Keratinocyte (primary cell): ENCODE measurements at places on chromosomes 16 and 17. TPM values are rescaled to one million over a fixed set of nuclear protein-coding genes. Genes with fewer than 3 reads are reported as not detected.

KRT25 gene
- not detected in 3 replicates for polyA plus RNA-seq

VTN gene
- polyA plus RNA-seq = 0.05 TPM in 1 of 3 replicates, not detected in the others

IRX6 gene
- polyA plus RNA-seq = 0.04 TPM in 1 of 3 replicates, not detected in the others

TBL3 gene
- 27.8 to 45.1 TPM (median 40.1 TPM) in 3 replicates for polyA plus RNA-seq

MMD gene
- 4.5 to 6.4 TPM (median 6.0 TPM) in 3 replicates for polyA plus RNA-seq

MRM1 gene
- 3.7 to 5.4 TPM (median 3.8 TPM) in 3 replicates for polyA plus RNA-seq

COG8 gene
- polyA plus RNA-seq = 16.0 to 22.8 TPM (median 22.8 TPM) in 3 replicates

FNDC8 gene
- polyA plus RNA-seq = not detected in 3 replicates

CXCL16 gene
- 12.8 to 15.8 TPM (median 15.7 TPM) in 3 replicates for polyA plus RNA-seq

ZFHX3 gene
- 0.75 to 1.4 TPM (median 1.2 TPM) in 3 replicates for polyA plus RNA-seq

GPR179 gene
- polyA plus RNA-seq = 0.01 TPM in 2 of 3 replicates, not detected in the other

- peak overlapping the region; percentile 14 for H3K27ac ChIP-seq
- peak overlapping the region; percentile 48 for H3K4me3 ChIP-seq
- no peaks in the 10 kb centered on the region for H3K36me3 ChIP-seq
- peaks cover 36% of the 10 kb centered on the region for H3K4me1 ChIP-seq
Measured at GRCh38 chr16:56617212-56618085, 8.1 kb upstream of the MT1E start.

GRCh38 chr17:5430413-5430999, 8.4 kb downstream of the C1QBP start:
- H3K27me3 ChIP-seq = no peaks in the 10 kb centered on the region
- no peak overlapping the region for H3K27ac ChIP-seq
- H3K4me3 ChIP-seq = no peak overlapping the region
- H3K4me1 ChIP-seq = peaks cover 37% of the 10 kb centered on the region
- peaks cover 68% of the 10 kb centered on the region for H3K36me3 ChIP-seq

- no peaks in the 10 kb centered on the region for H3K36me3 ChIP-seq
- no peak overlapping the region for H3K27ac ChIP-seq
- peaks cover 3% of the 10 kb centered on the region for H3K4me1 ChIP-seq
- H3K4me3 ChIP-seq = no peak overlapping the region
- DNase-seq = no peak
Measured at GRCh38 chr17:64329588-64329987, 61.1 kb downstream of the PECAM1 start.

DNA sequence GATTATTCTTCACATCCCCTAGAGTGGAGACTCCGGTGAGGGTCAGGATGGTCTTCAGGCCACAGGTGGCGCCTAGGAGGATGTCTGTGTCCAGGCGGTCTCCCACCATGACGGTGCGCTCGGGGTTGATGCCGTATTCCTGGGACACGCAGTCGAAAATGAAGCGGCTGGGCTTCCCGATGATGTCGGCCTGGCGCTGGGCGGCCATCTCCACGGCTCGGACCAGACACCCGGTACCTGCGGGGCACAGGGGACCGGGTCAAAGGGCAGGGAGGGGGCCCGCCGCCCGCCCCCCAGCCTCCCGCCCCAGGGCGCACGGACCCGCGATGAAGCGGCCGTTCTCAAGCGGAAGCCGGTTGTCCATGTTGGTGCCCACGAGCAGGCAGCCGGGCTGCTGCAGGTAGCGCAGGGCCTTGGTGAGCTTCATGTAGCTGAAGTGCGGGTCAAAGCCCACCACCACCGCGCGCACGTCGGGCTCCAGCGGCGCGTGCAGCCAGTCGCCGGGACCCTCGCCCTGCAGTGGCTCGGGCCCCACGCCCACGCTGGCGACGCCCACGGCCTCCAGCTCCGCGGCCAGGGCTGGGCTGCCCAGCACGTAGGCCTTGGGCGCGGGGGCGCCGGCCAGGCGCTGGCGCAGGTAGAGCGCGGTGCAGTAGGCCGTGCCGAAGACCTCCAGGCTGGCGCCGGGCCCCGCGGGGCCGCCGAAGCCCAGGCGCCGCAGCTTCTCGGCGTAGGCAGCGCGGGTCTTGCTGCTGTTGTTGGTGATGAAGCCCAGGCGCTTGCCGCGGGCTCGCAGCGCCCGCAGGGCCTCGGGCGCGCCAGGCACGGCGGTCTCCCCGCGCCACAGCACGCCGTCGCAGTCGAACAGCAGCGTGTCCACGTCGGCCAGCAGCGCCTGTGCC, 572 bp downstream of the PGP start:
- H3K4me1 ChIP-seq = peaks cover 13% of the 10 kb centered on the region
- no peak for DNase-seq
- peak overlapping the region; percentile 75 for H3K4me3 ChIP-seq
- peaks cover 15% of the 10 kb centered on the region for H3K36me3 ChIP-seq

DNA sequence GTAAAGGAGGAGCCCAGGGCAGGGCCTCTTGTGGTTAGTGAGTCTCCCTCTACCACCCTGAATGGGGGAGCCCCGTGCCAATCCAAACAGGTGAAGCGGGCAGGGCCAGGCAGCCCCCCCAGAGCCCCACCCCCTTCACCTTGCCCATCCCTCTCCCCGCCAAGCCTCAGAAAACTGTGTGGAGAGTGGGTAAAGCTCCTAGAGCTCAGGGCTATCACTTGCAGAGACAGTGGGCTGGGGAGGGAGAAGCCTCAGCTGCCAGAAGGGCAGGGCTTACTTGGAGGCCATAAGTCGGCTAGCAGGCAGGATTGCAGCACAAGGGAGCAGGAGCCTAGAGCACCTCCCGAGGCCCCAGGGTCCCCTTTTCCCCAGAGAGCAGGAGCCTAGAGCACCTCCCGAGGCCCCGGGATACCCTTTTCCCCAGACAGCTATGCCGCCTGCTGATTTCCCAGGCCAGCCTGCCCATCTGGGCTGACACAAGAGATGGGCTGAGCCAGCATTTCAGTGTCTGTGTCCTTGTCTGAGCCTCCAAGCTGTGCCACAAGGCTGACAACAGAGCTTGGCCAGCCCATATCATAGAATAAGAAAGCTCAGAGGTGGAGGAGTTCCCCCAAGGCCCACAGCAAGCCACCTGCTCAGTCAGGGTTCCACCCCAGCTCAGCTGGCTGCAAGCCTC, 6.7 kb upstream of the KRT14 start:
- H3K4me1 ChIP-seq = peaks cover 39% of the 10 kb centered on the region
- no peaks in the 10 kb centered on the region for H3K27me3 ChIP-seq
- no peaks in the 10 kb centered on the region for H3K36me3 ChIP-seq
- no peak for DNase-seq
- H3K4me3 ChIP-seq = no peak overlapping the region

- H3K36me3 ChIP-seq = peaks cover 9% of the 10 kb centered on the region
- H3K27ac ChIP-seq = peak overlapping the region; percentile 99
- no peaks in the 10 kb centered on the region for H3K27me3 ChIP-seq
- H3K4me1 ChIP-seq = peaks cover 99% of the 10 kb centered on the region
Measured at GRCh38 chr17:75689441-75689873, 22.3 kb downstream of the SAP30BP start.

- no peak overlapping the region for H3K4me3 ChIP-seq
- no peaks in the 10 kb centered on the region for H3K4me1 ChIP-seq
Measured at GRCh38 chr17:55356434-55357328, 65.0 kb downstream of the MMD start.

DNA sequence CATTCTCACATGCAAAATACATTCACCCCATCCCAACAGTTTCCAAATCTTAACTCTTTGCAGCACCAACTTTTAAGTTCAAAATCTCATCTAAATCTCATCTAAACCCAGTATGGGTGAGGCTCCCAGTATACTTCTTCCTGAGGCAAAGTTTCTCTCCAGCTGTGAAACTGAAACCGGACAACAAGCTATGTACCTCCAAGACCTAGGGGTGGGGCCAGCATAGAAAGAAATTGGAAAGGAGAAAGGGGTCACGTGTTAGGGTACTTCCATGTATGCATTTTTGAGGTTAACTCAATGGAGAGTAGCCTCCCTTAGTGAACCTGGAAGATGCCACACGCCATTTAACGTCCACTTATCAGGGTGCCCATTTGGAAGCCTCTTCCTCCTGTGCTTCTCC, 23.9 kb upstream of the LRRC75A start:
- H3K4me1 ChIP-seq = peaks cover 8% of the 10 kb centered on the region
- DNase-seq = no peak
- peaks cover 41% of the 10 kb centered on the region for H3K27me3 ChIP-seq
- H3K27ac ChIP-seq = no peak overlapping the region

DNA sequence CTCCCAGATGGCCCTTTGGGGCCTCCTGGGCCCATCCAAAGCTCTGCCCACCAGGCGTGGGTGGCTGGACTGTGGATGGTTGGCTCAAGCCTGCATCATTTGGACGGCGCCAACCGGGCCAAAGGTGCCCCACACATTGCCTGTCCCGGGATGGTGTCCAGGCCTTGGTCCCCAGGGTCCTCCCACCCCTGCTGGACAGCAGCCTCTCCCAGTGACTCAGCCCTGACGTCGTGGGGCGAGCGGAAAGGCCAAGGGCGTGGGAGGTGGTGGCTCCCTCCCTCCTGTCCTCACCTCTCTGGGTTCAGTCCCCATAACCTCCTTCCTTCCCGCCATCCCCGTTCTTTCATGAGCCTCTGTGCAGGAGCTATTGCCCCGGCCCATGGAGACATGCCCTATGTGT, 42.1 kb upstream of the DLX4 start:
- no peaks in the 10 kb centered on the region for H3K4me1 ChIP-seq
- no peak overlapping the region for H3K27ac ChIP-seq
- no peak for DNase-seq
- peaks cover 39% of the 10 kb centered on the region for H3K27me3 ChIP-seq
- no peaks in the 10 kb centered on the region for H3K36me3 ChIP-seq

GRCh38 chr16:56607109-56607618, 1.2 kb upstream of the MT2A start:
- peaks cover 52% of the 10 kb centered on the region for H3K4me1 ChIP-seq
- peak overlapping the region; percentile 57 for H3K4me3 ChIP-seq
- no peaks in the 10 kb centered on the region for H3K36me3 ChIP-seq
- no peaks in the 10 kb centered on the region for H3K27me3 ChIP-seq
- peak overlapping the region; percentile 95 for H3K27ac ChIP-seq

DNA sequence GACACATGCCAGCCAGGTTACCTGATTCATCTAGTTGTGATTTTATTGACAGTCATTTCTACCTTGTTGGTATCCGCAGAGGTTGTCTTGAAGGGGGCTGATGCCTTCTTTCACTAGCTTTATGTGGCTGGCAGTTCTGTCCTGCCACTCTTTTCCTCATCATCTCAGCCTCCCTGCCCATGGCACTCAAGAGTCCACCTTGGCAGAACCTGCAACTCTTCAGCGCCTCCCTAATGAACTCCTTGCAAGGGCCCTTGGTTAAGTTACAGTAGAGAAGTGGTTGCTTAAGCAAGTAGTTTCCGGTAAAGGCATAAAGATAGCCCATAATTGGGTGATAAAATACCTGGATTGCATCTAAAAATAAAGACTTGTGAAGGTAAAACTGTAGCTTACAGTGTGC, 489.9 kb downstream of the WWOX start:
- no peaks in the 10 kb centered on the region for H3K36me3 ChIP-seq
- no peak overlapping the region for H3K27ac ChIP-seq
- H3K4me1 ChIP-seq = no peaks in the 10 kb centered on the region
- H3K4me3 ChIP-seq = no peak overlapping the region

DNA sequence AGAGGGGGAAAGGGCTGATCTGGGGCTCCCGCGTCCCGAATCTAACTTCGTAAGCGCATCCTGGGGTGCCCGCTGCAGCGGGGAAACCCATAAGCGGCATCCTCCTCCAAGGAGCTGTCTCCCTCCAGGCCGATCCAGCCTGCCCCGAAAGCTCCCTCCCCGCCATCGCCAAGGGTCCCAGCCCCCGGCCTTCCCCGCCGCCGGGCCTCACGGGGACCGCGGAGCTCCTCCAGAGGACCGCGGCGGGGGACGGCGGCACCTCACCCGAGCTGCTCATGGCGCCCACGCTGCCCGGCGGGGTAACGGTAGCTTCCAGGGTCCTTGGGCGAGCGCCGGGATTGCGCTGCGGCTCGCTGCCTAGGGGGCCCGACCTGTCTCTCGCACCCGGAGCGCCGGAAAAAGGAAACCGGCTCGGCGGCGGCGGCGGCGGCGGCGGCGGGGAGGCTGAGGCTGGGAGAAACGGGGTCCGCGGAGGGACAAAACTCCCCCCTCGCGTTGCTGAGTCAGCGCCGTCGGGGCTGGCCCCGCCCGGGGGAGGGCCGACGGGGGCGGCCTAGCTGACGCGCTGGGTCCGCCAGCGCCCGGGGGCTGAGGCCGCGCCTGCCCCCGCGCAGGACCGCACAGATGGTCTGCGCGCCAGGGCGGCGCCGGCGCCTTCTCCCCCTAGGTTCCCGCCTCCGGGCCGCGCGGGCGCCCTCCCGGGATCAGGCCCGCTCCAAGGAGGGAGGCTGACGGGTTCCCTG, at the start of gene BLMH:
TSS of gene BLMH (minus strand) at position 402 of the 743 bp plus-strand sequence. CDS start at position 277, 125 bp downstream.
- peak within 1 kb of the TSS; percentile 60 for H3K4me3 ChIP-seq
- peaks cover 14% of the 10 kb centered on the region for H3K4me1 ChIP-seq
- no peak for DNase-seq
- H3K27me3 ChIP-seq = peaks cover 76% of the 10 kb centered on the region
- H3K27ac ChIP-seq = no peak within 1 kb of the TSS
- H3K36me3 ChIP-seq = no peaks in the 10 kb centered on the region

- H3K4me3 ChIP-seq = no peak overlapping the region
- DNase-seq = no peak
- H3K4me1 ChIP-seq = no peaks in the 10 kb centered on the region
- H3K36me3 ChIP-seq = no peaks in the 10 kb centered on the region
Measured at GRCh38 chr17:61757168-61757567, 106.2 kb downstream of the BRIP1 start.

- no peaks in the 10 kb centered on the region for H3K36me3 ChIP-seq
- H3K4me1 ChIP-seq = no peaks in the 10 kb centered on the region
- no peak overlapping the region for H3K27ac ChIP-seq
- no peak for DNase-seq
Measured at GRCh38 chr17:45648642-45649041, 135.5 kb upstream of the CRHR1 start.

DNA sequence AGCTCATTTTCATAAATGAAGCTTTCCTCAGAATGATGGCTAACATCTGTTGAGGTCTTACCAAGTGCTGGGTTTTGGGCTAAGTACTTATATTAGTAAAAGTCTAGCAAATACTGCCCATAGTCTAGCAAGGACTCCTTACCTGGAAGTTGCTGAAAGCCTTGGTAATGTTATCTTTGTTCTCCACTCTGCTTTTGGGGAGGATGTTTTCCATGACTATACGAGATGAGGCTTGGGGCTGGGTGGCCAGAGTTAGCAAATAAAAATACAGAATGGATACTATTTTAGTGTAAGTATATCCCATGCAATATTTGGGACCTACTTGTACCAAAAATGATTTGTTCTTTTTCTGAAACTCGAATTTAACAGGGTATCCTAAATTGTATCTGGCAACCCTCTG, 7.7 kb downstream of the CCL18 start:
- H3K4me1 ChIP-seq = no peaks in the 10 kb centered on the region
- DNase-seq = no peak
- H3K4me3 ChIP-seq = no peak overlapping the region
- no peaks in the 10 kb centered on the region for H3K36me3 ChIP-seq
